ENCODE measurements at places on chromosomes 6 and 20. TPM values are rescaled to one million over a fixed set of nuclear protein-coding genes. Genes with fewer than 3 reads are reported as not detected.

GPSM3 gene
- 1.3 TPM for total RNA-seq

BMP2 gene
- total RNA-seq, result 15.9 TPM

SAPCD1 gene
- 0.50 TPM for total RNA-seq

PRPH2 gene
- 5.1 TPM for total RNA-seq

BCKDHB gene
- 6.2 TPM for total RNA-seq

DEFB127 gene
- not detected for total RNA-seq

CNBD2 gene
- 2.6 TPM for total RNA-seq

GNAS-AS1 gene
- 0.33 TPM for total RNA-seq

C6orf58 gene
- total RNA-seq, result not detected

LAMA2 gene
- 67.5 TPM for total RNA-seq

CNKSR3 gene
- total RNA-seq, result 14.0 TPM

BNIP5 gene
- not detected for total RNA-seq

UBE2C gene
- 12.9 TPM for total RNA-seq

LIN28B gene
- total RNA-seq, result not detected

KIAA1755 gene
- 2.8 TPM for total RNA-seq

PLEKHG1 gene
- 5.4 TPM for total RNA-seq

SLC17A1 gene
- total RNA-seq, result not detected

ANKRD60 gene
- total RNA-seq, result not detected

GHRH gene
- not detected for total RNA-seq

GMPR gene
- 7.2 TPM for total RNA-seq

DYNLT2 gene
- 1.0 TPM for total RNA-seq

SLC12A5 gene
- total RNA-seq, result 0.50 TPM

VSX1 gene
- total RNA-seq, result not detected

MCCD1 gene
- not detected for total RNA-seq

ADAM33 gene
- 37.2 TPM for total RNA-seq

OGFR gene
- 30.8 TPM for total RNA-seq

POPDC3 gene
- total RNA-seq, result 6.7 TPM

B3GAT2 gene
- not detected for total RNA-seq

RFX6 gene
- not detected for total RNA-seq

DTNBP1 gene
- total RNA-seq, result 9.9 TPM

ASCC3 gene
- total RNA-seq, result 55.0 TPM

CAGE1 gene
- total RNA-seq, result under 0.01 TPM

LTA gene
- total RNA-seq, result not detected

FOXF2 gene
- total RNA-seq, result 29.3 TPM

PRDM1 gene
- total RNA-seq, result 5.4 TPM

VPS16 gene
- total RNA-seq, result 46.1 TPM

TAF4 gene
- 2.8 TPM for total RNA-seq

DUSP15 gene
- total RNA-seq, result not detected

OLIG3 gene
- total RNA-seq, result not detected

FNDC1 gene
- under 0.01 TPM for total RNA-seq

FAM110A gene
- 1.3 TPM for total RNA-seq

BPIFA1 gene
- not detected for total RNA-seq

CPNE1 gene
- 101 TPM for total RNA-seq

CLPSL2 gene
- not detected for total RNA-seq

MCUR1 gene
- 7.4 TPM for total RNA-seq

SLC52A3 gene
- not detected for total RNA-seq

WFDC5 gene
- total RNA-seq, result not detected

RPN2 gene
- 139 TPM for total RNA-seq

TMEM170B gene
- 4.5 TPM for total RNA-seq

RSPH4A gene
- total RNA-seq, result 0.17 TPM

ID4 gene
- 0.83 TPM for total RNA-seq

Measured in fibroblast of lung (primary cell).